ENCODE measurements at places on chromosomes 1 and 21. TPM values are rescaled to one million over a fixed set of nuclear protein-coding genes. Genes with fewer than 3 reads are reported as not detected.

Gene CFAP107
- not detected for total RNA-seq

Gene S100A7A
- total RNA-seq: not detected

Gene TCHH
- total RNA-seq: 0.12 TPM

Gene RBP7
- total RNA-seq: 0.68 TPM

Gene HHIPL2
- total RNA-seq: not detected

Gene B4GALT2
- total RNA-seq: 93.8 TPM

Gene SERINC2
- total RNA-seq: 38.4 TPM

Gene PDZK1
- total RNA-seq: not detected

Gene RGS13
- total RNA-seq: not detected

Gene RNU1-1
- under 0.01 TPM for total RNA-seq

Gene PCBP3
- 1.5 TPM for total RNA-seq

Gene S100A9
- not detected for total RNA-seq

Gene MROH9
- not detected for total RNA-seq

Gene TIAM1
- total RNA-seq: 5.4 TPM

Gene GJA4
- 62.1 TPM for total RNA-seq

Gene C1orf141
- total RNA-seq: not detected

Gene KRTAP13-2
- not detected for total RNA-seq

Gene HRNR
- not detected for total RNA-seq

Gene LCE1B
- total RNA-seq: not detected

Gene UTS2
- total RNA-seq: not detected

Gene AADACL4
- total RNA-seq: not detected

Gene TMIGD3
- total RNA-seq: not detected

Gene KRTAP12-2
- not detected for total RNA-seq

Gene FCGR3A
- not detected for total RNA-seq

Gene TEX38
- not detected for total RNA-seq

Gene ALX3
- not detected for total RNA-seq

Gene TXNIP
- total RNA-seq: 102 TPM

Gene OR2T2
- not detected for total RNA-seq

Gene RAB7B
- total RNA-seq: 0.63 TPM

Gene FLG2
- total RNA-seq: not detected

Gene RCAN3
- 7.4 TPM for total RNA-seq

Gene DMBX1
- total RNA-seq: not detected

Gene PROX1
- 2.5 TPM for total RNA-seq

Gene PRAMEF26
- total RNA-seq: not detected

Gene GJA5
- total RNA-seq: 0.10 TPM
